Peyer's patch (tissue), 4 donors: ENCODE measurements at places on chromosomes 4 and X. TPM values are rescaled to one million over a fixed set of nuclear protein-coding genes. Genes with fewer than 3 reads are reported as not detected.

DNA sequence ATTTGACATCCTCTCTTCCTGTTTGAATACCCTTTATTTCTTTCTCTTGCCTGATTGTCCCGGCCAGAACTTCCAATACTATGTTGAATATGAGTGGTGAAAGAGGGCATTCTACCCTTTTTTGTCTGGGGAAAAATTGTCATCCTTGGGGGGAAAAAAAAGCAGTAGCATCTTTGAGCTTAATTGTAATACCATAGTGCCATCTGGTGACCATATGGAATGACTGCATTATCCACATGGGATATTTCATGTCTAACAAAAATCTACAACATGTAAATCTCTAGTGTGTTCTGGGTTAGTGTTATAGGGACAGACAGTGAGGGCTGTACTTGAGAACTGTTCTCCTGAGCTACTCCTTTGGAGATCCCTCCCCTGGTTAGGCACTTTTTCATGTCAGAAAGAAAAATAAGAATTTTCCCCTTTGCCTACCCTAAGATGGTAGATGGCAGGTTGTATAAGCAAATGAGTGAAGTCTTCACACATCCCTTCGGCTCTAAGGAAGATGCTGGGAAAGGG lies 26.0 kb downstream of the CAPN6 start:
- H3K36me3 ChIP-seq: no peaks in the 10 kb centered on the region
- H3K27me3 ChIP-seq: no peaks in the 10 kb centered on the region
- DNase-seq: no peak

DNA sequence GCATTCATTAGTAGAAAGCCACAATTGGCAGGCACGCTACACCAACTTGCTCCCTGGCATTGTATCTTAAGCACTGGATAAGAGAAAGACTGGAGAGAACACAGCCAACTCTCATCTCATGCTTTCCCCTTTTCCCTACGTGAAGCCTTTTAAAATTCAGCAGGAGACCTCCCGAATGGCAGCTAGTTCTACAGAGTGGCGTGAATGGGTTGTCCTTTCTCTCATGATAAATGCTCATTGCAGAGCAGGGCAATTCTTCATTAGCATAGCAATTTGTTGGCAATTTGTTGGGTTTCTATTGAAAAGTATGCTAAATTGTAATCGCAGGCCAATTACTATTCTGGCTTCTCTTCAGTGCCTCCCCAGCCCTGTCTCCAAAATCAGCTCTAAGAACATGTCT lies 48.0 kb downstream of the SEPTIN11 start:
- H3K27me3 ChIP-seq: no peaks in the 10 kb centered on the region
- no peak for DNase-seq
- no peaks in the 10 kb centered on the region for H3K36me3 ChIP-seq
- H3K4me1 ChIP-seq: no peaks in the 10 kb centered on the region
- H3K27ac ChIP-seq: no peak overlapping the region

The TKTL2 gene
- total RNA-seq: not detected

DNA sequence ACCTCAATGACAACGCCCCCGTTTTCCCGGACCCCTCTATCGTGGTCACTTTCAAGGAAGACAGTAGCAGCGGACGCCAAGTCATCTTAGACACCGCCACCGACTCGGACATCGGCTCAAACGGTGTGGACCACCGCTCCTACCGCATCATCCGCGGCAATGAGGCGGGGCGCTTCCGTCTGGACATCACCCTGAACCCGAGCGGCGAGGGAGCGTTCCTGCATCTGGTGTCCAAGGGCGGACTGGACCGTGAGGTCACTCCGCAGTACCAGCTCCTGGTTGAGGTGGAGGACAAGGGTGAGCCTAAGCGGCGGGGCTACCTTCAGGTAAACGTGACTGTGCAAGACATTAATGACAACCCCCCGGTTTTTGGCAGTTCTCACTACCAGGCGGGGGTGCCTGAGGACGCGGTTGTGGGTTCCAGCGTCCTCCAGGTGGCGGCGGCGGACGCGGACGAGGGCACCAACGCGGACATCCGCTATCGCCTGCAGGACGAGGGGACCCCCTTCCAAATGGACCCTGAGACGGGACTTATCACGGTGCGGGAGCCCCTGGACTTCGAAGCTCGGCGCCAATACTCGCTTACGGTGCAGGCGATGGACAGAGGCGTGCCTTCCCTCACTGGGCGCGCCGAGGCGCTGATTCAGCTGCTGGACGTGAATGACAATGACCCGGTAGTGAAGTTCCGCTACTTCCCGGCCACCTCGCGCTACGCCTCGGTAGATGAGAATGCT lies 2.2 kb downstream of the FAT4 start:
- no peaks in the 10 kb centered on the region for H3K27me3 ChIP-seq
- H3K4me1 ChIP-seq: no peaks in the 10 kb centered on the region
- H3K27ac ChIP-seq: peak overlapping the region; percentile 76
- H3K36me3 ChIP-seq: no peaks in the 10 kb centered on the region

DNA sequence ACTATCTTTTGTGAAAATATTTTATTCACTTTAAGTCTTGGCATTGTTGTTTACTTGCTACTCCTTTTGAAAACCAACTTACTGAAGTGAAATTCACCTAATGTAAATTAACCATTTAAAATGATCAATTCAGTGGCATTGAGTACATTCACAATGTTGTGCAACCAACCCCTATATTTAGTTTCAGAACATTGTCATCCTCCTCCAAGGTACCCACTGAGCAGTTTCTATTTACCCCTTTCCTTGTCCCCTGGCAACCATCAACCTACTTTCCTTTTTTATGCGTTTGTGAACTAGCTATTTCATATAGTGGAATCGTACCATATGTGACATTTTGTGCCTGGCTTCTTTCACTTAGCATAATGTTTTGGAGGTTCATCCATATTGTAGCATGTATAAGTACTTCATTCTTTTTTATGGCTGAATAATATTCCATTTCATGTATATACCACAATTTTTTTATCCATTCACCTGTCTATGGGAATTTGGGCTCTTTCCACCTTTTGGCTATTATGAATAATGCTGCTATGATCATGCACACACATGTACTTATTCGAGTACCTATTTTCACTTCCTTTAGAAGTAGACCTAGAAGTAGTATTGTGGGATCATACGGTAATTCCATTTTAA lies 85.0 kb downstream of the WWC2 start:
- no peak for DNase-seq
- H3K27ac ChIP-seq: no peak overlapping the region
- H3K4me3 ChIP-seq: no peak overlapping the region
- no peaks in the 10 kb centered on the region for H3K36me3 ChIP-seq
- H3K27me3 ChIP-seq: no peaks in the 10 kb centered on the region

- H3K27ac ChIP-seq: no peak overlapping the region
- DNase-seq: no peak
- no peak overlapping the region for H3K4me3 ChIP-seq
- no peaks in the 10 kb centered on the region for H3K27me3 ChIP-seq
- H3K36me3 ChIP-seq: no peaks in the 10 kb centered on the region
- no peaks in the 10 kb centered on the region for H3K4me1 ChIP-seq
Measured at GRCh38 chrX:9940421-9940820, 26.7 kb upstream of the CLDN34 start.

DNA sequence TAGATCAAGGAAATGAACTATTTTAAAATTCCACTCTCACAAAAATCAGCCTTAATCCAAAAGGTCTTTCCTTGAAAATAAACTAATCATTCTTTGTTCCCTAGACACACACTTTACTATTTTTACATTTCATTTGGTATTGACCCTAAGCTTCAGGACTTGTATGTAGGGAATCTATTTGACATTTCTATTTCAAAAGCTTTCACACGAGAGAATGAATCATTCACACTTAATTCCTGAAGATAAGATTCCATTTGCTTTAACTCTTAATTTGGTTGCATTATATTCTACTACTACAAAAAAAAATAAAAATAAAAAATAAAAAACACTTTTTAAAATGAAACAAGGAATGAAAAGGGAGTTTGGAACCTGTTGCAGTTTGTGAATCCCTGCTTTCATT lies 43.7 kb downstream of the EDNRA start:
- H3K36me3 ChIP-seq: no peaks in the 10 kb centered on the region
- H3K4me1 ChIP-seq: no peaks in the 10 kb centered on the region
- no peak for DNase-seq
- no peaks in the 10 kb centered on the region for H3K27me3 ChIP-seq
- no peak overlapping the region for H3K4me3 ChIP-seq
- H3K27ac ChIP-seq: no peak overlapping the region

GRCh38 chr4:10590896-10591295 lies 93.7 kb downstream of the CLNK start:
- H3K4me3 ChIP-seq: no peak overlapping the region
- H3K4me1 ChIP-seq: no peaks in the 10 kb centered on the region
- H3K27ac ChIP-seq: no peak overlapping the region
- no peak for DNase-seq

The UGT2A1 gene
- total RNA-seq: not detected

DNA sequence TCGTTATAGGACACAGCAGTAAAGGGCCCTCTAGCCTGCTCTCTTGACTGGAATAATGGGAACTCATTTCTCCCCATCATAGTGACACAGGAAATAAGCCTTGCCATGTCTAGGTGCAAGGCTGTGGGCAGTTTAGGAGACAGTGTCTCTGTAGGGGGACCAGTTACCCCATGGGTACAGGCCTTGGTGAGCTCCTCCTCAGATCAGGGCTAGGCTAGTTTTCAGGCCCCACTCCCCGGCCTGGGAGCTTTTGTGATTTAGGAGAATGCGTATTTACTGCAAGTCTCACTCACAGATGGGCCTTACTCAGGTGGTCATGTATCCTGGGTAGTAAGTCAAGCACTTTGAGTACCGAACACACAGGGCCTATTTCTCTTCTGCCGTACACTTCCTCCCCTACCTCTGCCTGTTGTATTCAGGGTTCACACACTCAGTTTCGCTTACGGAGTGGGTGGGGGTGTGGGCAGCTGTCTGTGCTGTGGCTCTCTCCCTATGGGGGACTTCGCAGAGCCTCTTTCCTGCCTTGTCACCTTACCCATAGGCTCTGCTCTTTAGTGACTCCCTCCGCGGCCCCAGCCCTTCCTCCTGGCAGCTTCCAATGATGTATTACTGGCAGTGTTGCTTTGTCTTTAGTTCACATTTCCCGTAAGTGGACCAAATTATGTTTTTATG lies 34.2 kb downstream of the FAM193A start:
- DNase-seq: no peak
- no peak overlapping the region for H3K4me3 ChIP-seq
- peaks cover 3% of the 10 kb centered on the region for H3K36me3 ChIP-seq
- peaks cover 20% of the 10 kb centered on the region for H3K4me1 ChIP-seq
- H3K27ac ChIP-seq: no peak overlapping the region
